IMR-90 (cell line): ENCODE measurements at places on chromosomes 6 and 20. TPM values are rescaled to one million over a fixed set of nuclear protein-coding genes. Genes with fewer than 3 reads are reported as not detected.

DNA sequence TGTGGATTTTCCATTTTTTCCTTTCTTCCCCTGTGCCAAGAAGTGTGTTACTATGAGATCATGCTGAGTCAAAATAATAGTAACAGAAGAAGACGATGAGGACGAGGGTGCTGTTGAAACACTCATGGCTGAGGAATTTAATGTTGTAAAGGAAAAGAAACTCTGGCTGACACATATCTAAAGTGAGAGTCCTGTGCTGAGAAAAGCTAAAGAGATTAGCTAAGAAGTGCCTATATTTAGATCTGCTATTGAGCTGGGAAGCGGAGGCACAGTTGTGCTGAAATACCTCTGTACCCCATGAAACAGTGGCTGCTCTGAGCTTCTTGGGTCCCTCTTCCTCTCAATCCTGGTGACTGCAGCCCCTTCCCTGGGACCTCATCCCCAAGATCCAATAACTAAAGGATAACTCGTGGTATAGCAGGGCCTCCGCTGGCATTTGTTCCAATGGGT lies 1.1 kb upstream of the SYTL3 start:
- peak; percentile 96 for DNase-seq
- no peaks in the 10 kb centered on the region for H3K36me3 ChIP-seq
- H3K27me3 ChIP-seq, result no peaks in the 10 kb centered on the region
- peak overlapping the region; percentile 94 for H3K27ac ChIP-seq

- no peak overlapping the region for H3K4me3 ChIP-seq
- H3K27ac ChIP-seq, result no peak overlapping the region
- H3K4me1 ChIP-seq, result peaks cover 22% of the 10 kb centered on the region
- no peaks in the 10 kb centered on the region for H3K36me3 ChIP-seq
These were observed 93.6 kb downstream of the GJA10 start for GRCh38 chr6:89987830-89988229.

GRCh38 chr6:125236536-125237327 lies 65.0 kb downstream of the HDDC2 start:
- H3K27ac ChIP-seq, result no peak overlapping the region
- peaks cover 12% of the 10 kb centered on the region for H3K4me1 ChIP-seq
- peak; percentile 76 for DNase-seq
- H3K4me3 ChIP-seq, result no peak overlapping the region
- H3K36me3 ChIP-seq, result no peaks in the 10 kb centered on the region

The NMBR gene
- total RNA-seq, result not detected in 2 replicates

DNA sequence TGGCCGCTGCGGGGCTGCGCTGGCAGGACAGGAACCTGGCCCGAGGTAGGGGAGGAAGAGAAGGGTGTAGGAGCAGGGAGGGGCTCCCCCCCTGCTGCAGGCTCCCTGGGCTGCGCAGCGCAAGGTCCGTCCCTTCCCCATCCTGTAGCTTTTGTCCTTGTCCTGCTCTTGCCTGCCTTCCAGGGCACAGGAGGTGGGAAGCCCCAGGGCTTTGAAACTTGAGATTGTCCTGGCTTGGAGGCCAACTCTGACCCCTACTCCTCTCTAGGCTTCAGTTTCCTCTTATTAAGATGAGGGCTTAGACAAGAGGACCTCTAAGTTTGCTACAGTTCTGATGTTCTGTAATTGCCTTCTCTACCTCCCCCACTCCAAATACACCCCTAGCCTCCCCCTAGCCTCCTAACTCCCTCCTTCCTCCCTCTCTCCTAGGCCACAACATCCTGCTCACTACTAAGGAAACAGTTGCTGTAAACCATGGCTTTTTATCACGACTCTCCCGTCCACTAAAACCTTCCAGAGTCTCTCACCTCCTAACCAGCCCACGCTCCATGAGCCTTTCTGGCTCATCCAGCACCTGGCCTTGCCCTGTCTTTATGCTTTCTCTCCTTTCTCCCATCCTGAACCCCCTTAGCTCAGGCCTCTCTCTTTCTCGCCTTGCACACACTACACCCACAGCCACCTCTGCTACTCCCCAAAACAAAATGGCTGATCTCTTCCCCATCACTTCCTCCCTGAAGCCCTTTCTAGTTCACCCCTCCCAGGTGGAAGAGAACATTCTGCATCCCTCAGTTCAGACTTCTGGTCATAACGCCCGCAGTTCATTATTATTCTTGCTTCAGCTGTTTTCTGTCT lies 10.2 kb downstream of the UNC5CL start:
- no peaks in the 10 kb centered on the region for H3K36me3 ChIP-seq
- peak overlapping the region; percentile 40 for H3K4me3 ChIP-seq
- no peak overlapping the region for H3K27ac ChIP-seq
- H3K4me1 ChIP-seq, result peaks cover 4% of the 10 kb centered on the region; the same call in 1 of the 2 replicates
- no peak for DNase-seq

The FGD2 gene
- not detected in 2 replicates for total RNA-seq

DNA sequence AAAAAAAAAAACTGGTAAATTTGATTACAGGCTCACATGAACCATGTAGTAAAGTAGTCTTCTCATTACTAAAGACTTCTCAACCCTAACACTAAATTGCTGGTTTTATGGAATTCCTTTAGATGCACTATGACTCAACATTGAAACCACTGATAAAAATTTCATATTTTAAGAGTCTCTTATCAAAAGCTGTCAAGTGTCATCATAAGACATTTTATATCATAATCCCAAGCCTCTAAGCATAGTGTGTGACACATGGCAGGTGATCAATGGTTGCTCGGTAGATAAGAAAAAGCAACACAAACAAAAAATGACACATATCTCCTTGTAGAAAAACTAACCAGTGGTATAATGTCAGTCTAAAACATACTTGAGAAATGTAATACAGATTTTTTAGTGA lies 258.4 kb downstream of the RNGTT start:
- H3K27ac ChIP-seq, result no peak overlapping the region
- no peaks in the 10 kb centered on the region for H3K36me3 ChIP-seq
- no peak overlapping the region for H3K4me3 ChIP-seq
- H3K27me3 ChIP-seq, result no peaks in the 10 kb centered on the region
- DNase-seq, result peak; percentile 23
- no peaks in the 10 kb centered on the region for H3K4me1 ChIP-seq

DNA sequence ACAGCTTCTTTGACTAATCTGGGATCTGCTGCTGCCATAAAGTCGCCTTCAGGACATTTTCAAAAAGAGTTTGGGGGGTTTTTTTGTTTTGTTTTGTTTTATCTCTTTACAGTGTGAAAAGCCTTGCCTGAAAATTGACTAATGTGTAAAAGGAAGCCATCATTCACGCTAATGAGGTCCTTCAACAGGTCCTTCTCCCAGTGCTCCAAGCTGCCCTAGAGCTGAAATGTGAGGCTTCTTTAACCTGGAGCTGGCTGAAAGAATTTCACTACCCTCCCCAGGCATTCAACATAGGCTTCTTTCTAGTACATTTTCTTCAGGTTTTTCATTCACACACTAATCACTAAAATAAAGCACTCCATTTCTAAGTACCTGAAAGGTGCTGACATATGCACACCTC lies 145.1 kb upstream of the PRDM1 start:
- no peaks in the 10 kb centered on the region for H3K27me3 ChIP-seq
- no peaks in the 10 kb centered on the region for H3K36me3 ChIP-seq
- no peak for DNase-seq
- H3K4me3 ChIP-seq, result no peak overlapping the region

The SLC4A11 gene
- 0.28 and 0.36 TPM in 2 replicates for total RNA-seq

The KCNG1 gene
- total RNA-seq, result 23.6 and 23.7 TPM in 2 replicates

- H3K27me3 ChIP-seq, result peaks cover 5% of the 10 kb centered on the region; the same call in 1 of the 2 replicates
- no peaks in the 10 kb centered on the region for H3K4me1 ChIP-seq
- H3K4me3 ChIP-seq, result no peak overlapping the region
- no peak overlapping the region for H3K27ac ChIP-seq
These were observed 118.9 kb upstream of the SSTR4 start for GRCh38 chr20:22916021-22916842.

DNA sequence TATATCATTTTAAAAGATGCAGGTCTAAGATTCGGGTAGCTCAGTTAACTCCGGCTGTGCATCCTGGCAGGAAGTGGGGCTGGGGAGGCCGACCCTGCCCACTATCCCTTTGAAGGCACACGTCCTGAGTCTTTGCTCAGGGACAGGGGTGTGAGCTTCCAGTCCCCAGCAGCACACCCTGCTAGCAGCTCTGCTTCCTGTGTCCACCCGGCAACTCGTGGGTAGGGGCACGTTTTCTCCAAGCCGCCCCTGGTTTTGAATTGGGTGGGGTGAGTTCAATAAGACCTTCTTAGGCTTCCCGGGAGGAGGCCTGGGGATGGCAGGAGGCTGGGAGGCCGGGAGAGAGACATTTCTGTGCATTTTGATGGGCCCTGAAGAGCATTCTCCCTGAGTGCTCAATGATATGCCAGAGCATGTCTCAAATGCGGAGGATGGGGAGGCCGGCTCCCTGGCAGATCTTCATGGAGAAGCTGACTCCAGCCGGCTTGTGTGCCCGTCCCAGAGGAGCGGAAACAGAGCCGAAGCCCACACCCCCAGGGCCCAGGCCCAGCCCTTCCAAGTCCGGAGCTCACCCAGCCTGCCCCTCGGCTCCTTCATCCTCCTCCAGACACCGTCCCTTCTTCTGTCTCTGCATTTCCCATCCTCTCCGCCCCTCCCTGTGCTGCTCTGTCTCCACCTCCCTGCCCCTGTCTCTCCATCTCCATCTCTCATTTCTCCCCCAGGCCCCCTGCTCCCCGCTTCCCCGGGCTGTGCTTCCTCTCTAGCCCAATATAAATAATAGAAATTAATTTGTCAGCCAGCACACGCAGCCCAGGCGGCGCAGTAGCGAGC lies 36.3 kb upstream of the ZFAND3 start:
- H3K4me1 ChIP-seq, result peaks cover 14% of the 10 kb centered on the region
- DNase-seq, result peak; percentile 23
- H3K36me3 ChIP-seq, result no peaks in the 10 kb centered on the region
- H3K27me3 ChIP-seq, result peaks cover 5% of the 10 kb centered on the region
- H3K27ac ChIP-seq, result peak overlapping the region; percentile 10; the same call in 1 of the 2 replicates
- H3K4me3 ChIP-seq, result no peak overlapping the region

GRCh38 chr20:1265226-1265915 lies 723 bp upstream of the SNPH start:
- peaks cover 2% of the 10 kb centered on the region; the same call in 1 of the 2 replicates for H3K36me3 ChIP-seq
- no peak overlapping the region for H3K27ac ChIP-seq

GRCh38 chr6:37225350-37226169 lies 32.0 kb upstream of the TBC1D22B start:
- no peak overlapping the region for H3K4me3 ChIP-seq
- H3K27ac ChIP-seq, result no peak overlapping the region
- H3K4me1 ChIP-seq, result 0 out of 2 replicates have a peak, but pooled peaks cover 2% of the 10 kb centered on the region
- H3K36me3 ChIP-seq, result no peaks in the 10 kb centered on the region

The SEMG1 gene
- total RNA-seq, result not detected in 2 replicates

- peaks cover 14% of the 10 kb centered on the region for H3K4me1 ChIP-seq
- no peak for DNase-seq
- H3K4me3 ChIP-seq, result no peak overlapping the region
- H3K27me3 ChIP-seq, result no peaks in the 10 kb centered on the region
- no peak overlapping the region for H3K27ac ChIP-seq
These were observed 78.9 kb downstream of the FAM50B start for GRCh38 chr6:3928111-3928510.

DNA sequence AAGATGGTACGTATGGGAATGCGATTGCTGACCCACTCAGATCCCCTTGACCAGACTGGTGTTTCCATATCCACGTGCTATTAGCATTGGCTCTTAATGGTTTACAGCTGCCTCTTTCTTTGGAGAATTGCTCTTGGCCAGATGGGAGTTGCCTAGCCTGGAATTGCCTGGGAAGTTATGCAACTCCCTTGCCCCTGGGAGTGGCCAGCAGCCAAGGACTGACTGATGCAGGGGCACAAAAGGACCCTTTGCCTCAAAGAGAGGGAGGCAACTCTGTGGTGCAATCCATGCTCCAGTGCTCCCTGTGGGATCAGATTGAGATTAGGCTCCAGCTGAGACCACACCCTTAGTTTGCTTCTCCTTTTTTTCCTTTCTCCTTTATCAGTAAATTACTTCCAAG lies 203.5 kb upstream of the JAG1 start:
- DNase-seq, result no peak
- no peaks in the 10 kb centered on the region for H3K36me3 ChIP-seq
- no peaks in the 10 kb centered on the region for H3K4me1 ChIP-seq
- H3K27me3 ChIP-seq, result no peaks in the 10 kb centered on the region
